ENCODE measurements at places on chromosomes 6 and 20. TPM values are rescaled to one million over a fixed set of nuclear protein-coding genes. Genes with fewer than 3 reads are reported as not detected.
A peak's percentile ranks its signal among the peaks of the same experiment; 100 is the strongest.

The HRH3 gene
- total RNA-seq, result not detected

DNA sequence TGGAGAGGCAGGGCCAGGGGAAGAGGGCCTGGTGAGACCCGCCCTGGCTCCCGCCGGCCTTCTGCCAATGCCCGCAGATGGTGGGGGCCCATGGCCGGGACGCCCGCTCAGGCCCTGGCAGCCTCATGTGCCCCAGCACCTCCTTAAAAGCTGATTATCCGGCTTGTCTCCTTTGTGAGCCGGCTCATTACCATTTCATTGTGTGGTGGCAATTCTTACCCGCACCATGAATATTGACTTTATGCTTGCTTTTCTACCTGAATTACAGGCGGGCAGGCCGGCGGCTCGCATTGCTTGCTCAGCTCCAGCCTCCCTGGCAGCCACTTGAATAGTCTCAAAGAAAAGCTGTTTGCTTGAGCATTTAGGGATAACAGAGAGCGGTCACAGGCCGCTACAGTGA, 120.0 kb upstream of the JAG1 start:
- no peak for DNase-seq

The SRSF12 gene
- total RNA-seq, result 0.76 TPM

- peak; percentile 67 for DNase-seq
Observed at GRCh38 chr20:63502671-63503172, 3.8 kb upstream of the EEF1A2 start.

- DNase-seq, result no peak
Observed at GRCh38 chr20:7656687-7657467, 283.4 kb downstream of the HAO1 start.

DNA sequence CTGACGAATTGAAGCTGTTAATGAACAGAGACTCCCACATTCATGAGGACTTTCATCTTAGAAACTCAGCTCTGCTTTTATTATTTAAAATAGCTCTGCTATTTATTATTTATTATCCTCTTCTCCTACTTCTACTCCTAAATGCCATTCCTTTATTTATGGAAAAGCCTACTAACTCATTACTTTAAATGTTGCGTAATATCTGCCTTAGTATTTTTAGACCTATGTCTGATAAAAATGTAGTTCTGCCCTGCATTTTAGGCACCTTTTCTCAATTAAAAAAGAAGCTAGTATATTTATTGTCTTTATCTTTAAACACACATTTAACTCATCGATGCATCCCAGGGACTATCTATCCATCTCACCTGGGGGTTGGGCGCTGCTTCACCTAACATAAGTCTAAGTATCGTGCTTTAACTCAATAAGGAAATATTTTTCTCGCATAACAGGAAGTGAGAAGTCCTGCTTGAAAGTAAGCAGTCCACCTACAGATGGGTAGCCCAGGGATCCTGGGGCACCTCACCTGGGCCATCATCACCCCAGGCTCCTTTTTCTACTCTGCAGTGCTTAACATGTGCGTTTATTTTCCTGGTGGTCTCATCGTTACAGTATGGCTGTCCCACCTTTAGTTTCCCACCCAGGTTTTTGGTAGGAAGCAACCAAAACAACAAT, 31.3 kb upstream of the FAM184A start:
- no peak for DNase-seq

DNA sequence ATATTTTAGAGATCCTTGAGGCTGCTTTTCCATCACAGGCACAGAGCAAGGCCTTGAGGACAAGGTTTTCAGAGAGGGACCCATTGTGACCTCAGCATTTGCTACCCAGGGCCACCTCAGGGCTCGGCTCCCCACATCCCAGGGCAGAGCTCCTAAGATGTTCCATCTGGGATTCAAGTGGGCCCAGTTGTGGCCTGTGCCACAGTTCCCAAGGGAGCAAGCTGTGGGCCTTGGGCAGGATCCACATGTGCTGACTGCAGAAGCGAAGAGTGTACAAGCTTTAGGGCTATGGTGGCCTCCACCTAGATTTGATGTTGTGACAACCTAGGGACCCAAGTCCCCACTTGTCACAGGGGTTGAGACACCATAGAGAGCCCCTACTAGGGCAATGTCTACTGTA, 608.1 kb downstream of the HACE1 start:
- no peak for DNase-seq

GRCh38 chr6:80234401-80234800, 127.9 kb downstream of the BCKDHB start:
- no peak for DNase-seq

- no peak for DNase-seq
Observed at GRCh38 chr6:15573384-15573783, 89.4 kb downstream of the DTNBP1 start.

The RBM24 gene
- total RNA-seq, result 0.97 TPM

DNA sequence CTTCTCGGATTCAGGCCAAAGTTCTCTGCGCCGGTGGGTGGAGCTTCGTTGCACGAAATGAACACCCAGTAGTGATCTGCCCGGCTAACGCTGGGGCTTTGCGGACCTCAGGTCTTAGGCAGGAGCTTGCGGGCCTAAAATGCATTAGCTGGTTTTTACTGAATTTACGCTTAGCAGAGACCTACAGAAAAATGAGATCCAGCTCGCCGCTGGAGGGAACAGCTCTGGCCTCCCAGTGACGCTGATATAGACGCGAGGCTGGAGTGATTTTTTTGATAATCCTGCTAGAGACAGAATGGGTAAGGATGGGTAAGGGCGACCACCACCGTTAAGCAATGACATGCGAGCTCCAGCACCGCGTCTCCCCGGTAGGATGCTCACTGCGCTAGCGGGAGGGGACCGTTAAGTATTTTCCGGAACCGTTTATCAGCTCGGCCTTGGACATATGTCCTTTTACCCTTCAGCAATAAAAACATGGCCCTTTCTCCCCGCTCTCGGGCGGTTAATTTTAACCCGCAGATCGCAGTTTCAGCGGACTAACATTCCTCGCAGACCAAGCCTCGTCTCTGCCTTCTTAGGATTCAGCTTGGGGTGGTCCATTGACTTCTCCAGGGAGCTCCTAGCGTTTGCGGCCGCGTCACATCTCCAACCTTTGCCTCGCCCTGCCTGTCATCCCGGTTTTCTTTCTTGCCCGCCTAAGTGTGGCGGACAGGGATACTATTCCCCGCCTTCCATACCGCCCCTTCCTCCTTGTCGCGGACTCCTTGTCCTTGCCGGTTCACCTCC, 109.3 kb downstream of the GPX5 start:
- no peak for DNase-seq

DNA sequence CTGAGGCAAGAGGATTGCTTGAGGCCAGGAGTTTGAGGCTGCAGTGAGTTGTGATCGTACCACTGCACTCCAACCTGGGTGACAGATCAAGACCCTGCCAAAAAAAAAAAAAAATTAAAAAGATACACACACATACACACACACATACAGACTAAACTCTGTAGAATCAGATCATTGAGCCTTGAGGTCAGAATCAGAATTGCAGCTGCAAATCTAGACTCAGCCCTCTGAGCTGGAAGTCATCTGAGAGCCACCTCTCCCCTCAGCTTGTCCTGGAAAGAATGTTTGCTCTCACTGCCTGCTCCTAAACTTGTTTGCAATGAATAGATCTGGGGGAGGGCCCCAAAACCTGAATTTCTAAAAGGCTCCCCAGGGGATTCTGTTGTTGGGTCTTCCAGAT, 41.4 kb upstream of the ANGPT4 start:
- DNase-seq, result no peak

DNA sequence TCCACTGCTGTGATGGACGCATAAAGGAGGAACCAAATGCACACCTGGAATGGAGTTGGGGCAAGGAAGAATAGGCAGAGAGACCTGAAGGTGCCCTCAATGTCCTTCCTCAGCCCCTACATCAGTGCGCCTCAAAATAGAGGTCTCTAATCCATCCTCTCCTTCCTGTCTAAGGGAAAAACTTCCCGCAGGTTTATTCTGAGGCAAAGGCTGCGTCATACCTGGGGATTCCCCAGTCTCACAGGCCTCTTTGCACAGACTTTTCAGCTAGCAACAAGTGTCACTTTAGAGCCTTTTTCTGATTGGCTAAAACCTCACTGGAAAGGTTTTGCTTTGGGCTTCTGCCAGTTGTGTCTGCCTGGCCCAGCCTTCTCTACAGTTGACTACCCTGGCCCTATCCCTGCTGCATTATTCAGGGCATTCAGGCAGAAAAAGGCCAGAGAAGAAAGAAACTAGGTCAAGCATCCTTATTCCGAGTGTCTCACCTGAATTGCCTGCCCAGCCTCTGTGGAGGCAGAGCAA, 1.8 kb upstream of the HLA-DQB1 start:
- DNase-seq, result peak; percentile 22

GRCh38 chr6:19424853-19425252, 412.3 kb upstream of the ID4 start:
- no peak for DNase-seq

DNA sequence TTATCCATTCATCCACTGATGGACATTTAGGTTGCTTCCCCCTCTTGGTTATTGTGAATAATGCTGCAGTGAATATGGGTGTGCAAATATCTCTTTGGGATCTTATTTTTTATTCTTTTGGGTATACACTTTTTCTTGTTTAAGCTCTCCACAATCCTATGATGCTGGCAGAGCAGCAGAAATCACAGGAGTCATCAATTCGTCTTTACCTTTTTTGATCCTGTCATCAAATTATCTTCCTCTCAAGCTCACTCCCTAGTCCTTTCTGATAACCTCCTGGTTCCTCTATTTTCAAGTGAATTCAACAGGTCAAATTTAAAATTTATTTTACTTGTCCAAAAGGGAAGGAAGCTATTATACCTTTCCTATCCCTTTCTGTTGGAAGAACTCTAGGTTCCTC, 89.1 kb downstream of the PLCG1 start:
- no peak for DNase-seq

DNA sequence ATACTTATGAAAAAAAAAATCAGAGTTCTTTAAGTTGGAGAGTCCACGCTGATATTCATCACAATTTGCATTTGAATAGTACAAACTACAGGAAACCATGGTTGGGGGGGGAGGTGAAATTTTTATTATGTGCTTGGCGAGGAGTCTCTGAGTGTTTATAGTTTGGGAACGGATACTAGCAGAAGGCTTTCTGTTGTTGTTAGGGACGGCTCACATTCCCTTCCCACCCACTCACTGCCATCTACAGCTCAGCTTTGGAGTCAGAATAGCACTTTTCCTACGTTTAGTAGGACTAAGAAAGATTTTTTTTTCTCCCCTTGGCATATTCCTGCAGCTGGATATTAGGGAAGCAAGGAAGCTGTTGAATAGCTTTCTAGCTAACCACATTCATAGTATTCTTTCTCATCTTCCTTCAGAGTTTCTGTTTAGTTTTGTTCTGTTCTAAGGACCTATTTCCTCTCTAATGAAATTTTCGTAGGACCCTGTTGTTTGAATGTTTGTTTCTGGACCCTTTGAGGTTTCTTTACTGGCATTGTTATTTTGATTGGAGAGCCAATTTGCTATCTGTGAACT, 235.1 kb upstream of the ZNF217 start:
- DNase-seq, result peak; percentile 89
